ENCODE measurements at places on chromosomes 2 and 18. TPM values are rescaled to one million over a fixed set of nuclear protein-coding genes. Genes with fewer than 3 reads are reported as not detected.

The ANKRD30BL gene
- total RNA-seq, result not detected

The CBLN2 gene
- total RNA-seq, result 0.10 TPM

The BOK gene
- 111 TPM for total RNA-seq

The DPP10 gene
- not detected for total RNA-seq

The SPEG gene
- 0.05 TPM for total RNA-seq

The GALNT13 gene
- not detected for total RNA-seq

The PAIP2B gene
- total RNA-seq, result 0.27 TPM

The ALK gene
- not detected for total RNA-seq

The UGT1A1 gene
- total RNA-seq, result not detected

The DBI gene
- 215 TPM for total RNA-seq

The TRIM54 gene
- 0.49 TPM for total RNA-seq

The CCBE1 gene
- total RNA-seq, result 3.5 TPM

The FBXO15 gene
- total RNA-seq, result not detected

The PROKR1 gene
- total RNA-seq, result not detected

The LYG1 gene
- total RNA-seq, result not detected

Data from mammary microvascular endothelial cell (primary cell).